ENCODE measurements at places on chromosomes 6 and 20.

DNA sequence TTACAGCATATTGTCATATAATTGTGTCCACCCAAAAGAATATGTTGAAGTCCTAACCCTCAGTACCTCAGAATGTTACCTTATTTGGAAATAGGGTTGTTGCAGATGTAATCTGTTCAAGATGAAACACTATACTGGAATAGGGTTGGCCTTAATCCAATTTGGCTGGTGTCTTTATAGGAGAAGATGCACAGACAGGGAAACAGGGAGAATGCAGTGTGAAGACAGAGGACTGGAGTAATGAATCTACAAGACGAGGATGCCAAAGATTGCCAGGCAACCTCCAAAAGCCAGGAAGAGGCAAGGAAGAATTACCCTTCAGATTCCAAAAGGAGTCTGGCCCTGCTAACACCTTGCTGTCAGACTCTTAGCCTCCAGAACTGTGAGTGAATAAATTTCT lies 482.9 kb downstream of the PTPRT start:
- H3K36me3 ChIP-seq, result no peaks in the 10 kb centered on the region
- H3K4me1 ChIP-seq, result no peaks in the 10 kb centered on the region

DNA sequence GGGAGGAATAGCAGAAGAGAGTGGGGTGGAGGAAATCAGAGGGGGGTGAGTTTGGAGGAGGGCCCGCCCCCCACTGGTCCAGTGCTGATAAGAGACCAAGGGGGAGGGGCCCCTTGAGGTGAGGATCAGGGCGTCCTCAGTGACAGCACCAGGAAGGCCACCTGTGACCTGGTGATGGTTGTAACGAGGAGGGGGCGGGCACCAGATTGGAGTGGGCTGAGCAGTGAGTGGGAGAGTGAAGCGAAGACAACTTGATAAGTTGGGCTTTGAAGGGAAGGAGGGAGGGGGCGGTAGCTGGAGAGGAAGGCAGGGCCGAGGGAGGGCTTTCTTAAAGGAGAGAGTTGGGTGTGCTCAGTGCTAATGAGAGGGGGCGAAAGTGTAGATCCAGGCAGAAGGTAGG lies 30.7 kb downstream of the CDH22 start:
- DNase-seq, result no peak
- no peak overlapping the region for H3K27ac ChIP-seq
- H3K36me3 ChIP-seq, result no peaks in the 10 kb centered on the region
- no peak overlapping the region for H3K4me3 ChIP-seq
- H3K27me3 ChIP-seq, result peaks cover 45% of the 10 kb centered on the region

GRCh38 chr6:158198461-158198860 lies 30.3 kb downstream of the GTF2H5 start:
- no peak overlapping the region for H3K27ac ChIP-seq
- H3K27me3 ChIP-seq, result no peaks in the 10 kb centered on the region
- H3K4me1 ChIP-seq, result peaks cover 12% of the 10 kb centered on the region
- H3K36me3 ChIP-seq, result peaks cover 10% of the 10 kb centered on the region
- no peak for DNase-seq

DNA sequence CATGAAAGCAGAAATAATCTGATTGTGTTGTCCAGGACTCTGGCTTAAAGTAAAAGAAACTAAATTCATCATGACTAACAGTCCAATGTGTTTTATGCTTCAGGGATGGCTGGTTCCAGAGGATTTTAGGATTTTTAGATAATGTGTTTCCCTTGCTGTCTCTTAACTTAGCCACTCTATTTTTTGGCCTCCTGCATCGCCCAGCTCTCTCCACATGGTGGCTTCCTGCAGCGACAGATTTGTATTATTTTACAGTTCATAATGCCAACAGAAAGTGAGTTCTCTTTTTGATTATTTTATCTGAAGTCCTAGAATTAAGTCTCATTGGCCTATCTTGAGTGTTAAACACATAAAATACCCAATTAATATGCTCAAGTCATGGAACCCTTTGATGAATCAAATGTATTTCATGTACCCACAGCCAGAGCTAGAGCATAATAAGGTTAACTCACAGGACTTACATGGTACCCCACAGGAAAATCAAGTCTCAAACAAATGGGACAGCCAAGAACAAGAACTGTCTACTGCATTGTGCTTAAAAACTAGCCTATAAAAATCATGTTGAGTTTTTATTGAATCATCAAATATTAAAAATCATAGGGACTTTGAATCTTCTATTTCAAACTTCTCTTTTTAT lies 582.5 kb downstream of the DOK5 start:
- no peaks in the 10 kb centered on the region for H3K27me3 ChIP-seq
- no peak for DNase-seq
- no peak overlapping the region for H3K27ac ChIP-seq
- no peaks in the 10 kb centered on the region for H3K36me3 ChIP-seq
- H3K4me3 ChIP-seq, result no peak overlapping the region

Data from activated CD4-positive, alpha-beta memory T cell treated with anti-CD3 and anti-CD28 coated beads, Interleukin-2, amount 10 ng/mL, durations not matched to agents 7 days and 5 days (primary cell).